T-cell (primary cell): ENCODE measurements at places on chromosomes 11 and 22. TPM values are rescaled to one million over a fixed set of nuclear protein-coding genes. Genes with fewer than 3 reads are reported as not detected.

GRCh38 chr11:79159657-79160450 is 281.0 kb downstream of the TENM4 start:
- no peak for DNase-seq

DNA sequence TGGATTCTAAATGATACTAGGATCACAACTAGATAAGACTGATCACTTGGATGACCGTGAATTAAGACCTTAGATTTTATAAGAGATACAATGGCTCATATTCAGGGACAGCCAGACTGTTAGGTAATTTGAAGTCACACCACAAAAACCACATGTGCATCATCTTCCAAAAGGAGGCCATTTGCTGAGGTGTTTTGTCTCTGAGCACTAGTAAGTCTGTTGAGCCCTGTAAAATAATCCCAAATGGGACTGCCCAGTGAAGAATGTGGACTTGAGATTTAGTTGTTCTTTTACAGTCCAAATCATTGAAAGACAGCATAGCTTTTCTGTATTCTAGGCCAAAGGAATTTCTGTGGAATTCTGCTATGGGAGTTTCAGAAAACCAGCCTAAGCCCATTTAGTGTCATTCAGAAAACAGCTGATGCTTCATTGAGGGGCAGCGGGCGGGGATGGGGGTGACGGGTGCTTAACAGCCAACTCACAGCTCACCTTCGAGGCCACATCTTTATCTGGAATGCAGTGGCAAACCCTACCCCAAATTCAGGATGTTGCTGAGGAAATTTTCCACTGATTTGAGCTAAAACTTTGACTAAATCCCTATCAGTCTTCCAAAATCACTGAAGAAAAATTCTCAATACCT is 80.1 kb upstream of the BIRC3 start:
- DNase-seq, result no peak

DNA sequence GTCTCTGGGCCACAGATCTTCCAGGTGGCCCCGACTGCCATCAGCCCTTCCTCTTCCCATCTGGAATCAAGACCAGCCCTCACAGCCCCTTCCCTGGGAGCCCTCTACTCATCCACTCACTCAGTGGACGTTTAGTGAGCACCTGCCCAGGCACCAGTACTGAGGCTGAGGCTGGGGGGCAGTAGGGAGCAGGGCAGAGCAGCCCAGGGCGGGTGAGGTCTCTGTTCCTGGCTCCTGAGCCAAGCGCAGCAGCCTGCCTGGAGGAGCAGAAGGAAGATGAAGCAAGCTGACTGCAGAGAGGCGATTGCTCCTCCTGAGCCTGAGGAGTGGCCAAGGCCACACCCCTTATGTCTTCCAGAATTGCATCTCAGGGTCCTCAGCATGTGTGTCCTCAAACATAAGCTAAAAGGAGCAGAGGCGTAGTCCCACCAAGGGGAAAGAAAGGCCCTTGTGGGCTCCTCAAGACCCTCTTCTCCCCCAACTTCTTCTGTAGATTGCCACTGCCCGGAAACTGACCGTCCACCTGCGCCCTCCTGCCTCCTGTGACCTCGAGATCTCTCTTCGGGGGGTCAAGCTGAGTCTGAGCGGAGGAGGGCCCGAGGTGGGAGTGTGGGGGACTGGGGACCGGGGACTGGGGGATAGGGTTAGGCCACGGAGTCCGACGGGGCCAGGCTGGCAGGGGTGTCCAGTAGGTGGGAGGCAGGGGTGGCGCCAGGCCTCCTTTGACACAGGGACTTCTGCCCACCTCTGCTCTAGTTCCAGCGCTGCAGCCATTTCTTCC is 5.8 kb downstream of the MAPK8IP2 start:
- DNase-seq, result no peak

- DNase-seq, result no peak
Observed at GRCh38 chr11:9143721-9144120, 52.3 kb upstream of the SCUBE2 start.

GRCh38 chr22:45905924-45906865 is 70.8 kb downstream of the WNT7B start:
- DNase-seq, result no peak

The NCF4 gene
- total RNA-seq, result 8.0 TPM

The RFPL2 gene
- 1.1 TPM for total RNA-seq

The PYGM gene
- 9.0 TPM for total RNA-seq

GRCh38 chr11:76699451-76700091 is 29.0 kb upstream of the LRRC32 start:
- DNase-seq, result no peak

DNA sequence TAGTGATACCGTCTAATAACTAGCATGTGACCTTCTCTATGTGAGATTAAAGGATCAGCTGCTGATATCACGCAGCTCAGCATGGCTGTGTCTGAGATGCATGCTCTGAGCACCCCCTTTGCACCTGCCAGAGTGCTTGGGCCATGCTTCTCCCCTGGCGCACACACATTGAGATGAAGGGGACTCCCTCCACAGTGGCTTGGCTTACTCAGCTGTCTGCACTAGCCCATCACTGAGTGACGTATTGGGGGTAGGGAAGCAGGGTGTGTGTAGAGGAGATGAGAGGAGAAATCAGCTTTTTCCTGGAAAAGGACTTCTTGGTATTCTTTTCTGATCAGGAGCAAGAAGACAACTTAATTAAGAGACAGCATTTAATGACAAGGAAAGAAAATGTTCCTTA is 216.5 kb downstream of the BLID start:
- DNase-seq, result no peak

The TMPRSS5 gene
- 0.86 TPM for total RNA-seq

The FDXACB1 gene
- 6.0 TPM for total RNA-seq

- DNase-seq, result no peak
Observed at GRCh38 chr22:49116486-49117120, 711.1 kb downstream of the BRD1 start.
